ENCODE measurements at places on chromosomes 1 and 21.

- no peak for DNase-seq
Observed at GRCh38 chr1:33930346-33931110, 66.6 kb downstream of the HMGB4 start.

DNA sequence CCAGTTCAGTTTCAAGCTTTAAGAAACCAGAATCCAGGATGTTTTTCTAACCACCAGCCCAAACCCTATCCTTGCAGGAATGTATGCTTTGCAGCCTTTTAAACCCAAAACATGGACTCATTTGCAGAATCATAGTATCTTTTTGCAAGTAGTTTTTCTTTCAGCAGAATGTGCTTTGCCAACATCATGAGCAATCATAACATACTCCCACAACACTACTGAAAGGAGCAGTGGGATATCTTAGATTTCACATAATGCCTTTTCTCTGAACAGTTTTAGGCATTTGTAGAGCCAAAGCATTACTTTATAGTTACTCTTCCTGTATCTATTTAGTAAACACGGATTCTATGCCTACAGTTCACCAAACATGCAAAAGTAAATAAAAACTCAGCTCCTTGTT lies 10.0 kb upstream of the SH2D2A start:
- DNase-seq = peak; percentile 34

GRCh38 chr1:8871965-8872399 lies 6.5 kb downstream of the ENO1 start:
- peak; percentile 74 for DNase-seq

DNA sequence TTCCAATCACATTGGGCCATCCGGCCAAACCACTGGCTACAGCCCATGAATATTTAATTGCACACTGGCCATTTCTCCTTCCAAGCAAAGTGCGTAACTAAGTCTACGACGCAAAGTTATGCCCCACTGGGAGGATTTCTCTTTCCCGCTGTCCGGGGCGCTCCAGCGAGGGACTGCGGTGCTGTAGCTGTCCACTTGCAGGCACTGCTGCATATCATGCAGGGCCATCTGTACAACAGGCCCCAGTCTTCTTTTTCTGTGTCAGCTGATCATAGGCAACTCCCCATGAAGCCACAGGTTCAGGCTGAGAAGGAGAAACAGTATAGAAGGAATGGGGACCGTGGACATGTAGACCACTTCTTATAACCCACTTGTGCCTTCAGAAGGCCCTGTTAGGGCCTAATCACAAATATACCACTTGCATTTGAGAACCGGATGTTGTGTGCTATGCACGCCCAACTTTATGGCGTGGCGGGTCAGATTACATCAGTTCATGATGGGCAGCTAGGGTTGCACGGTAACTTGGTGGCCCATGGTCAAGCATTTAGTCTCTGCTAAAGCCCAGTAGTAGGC lies 58.0 kb downstream of the ADSS2 start:
- no peak for DNase-seq

DNA sequence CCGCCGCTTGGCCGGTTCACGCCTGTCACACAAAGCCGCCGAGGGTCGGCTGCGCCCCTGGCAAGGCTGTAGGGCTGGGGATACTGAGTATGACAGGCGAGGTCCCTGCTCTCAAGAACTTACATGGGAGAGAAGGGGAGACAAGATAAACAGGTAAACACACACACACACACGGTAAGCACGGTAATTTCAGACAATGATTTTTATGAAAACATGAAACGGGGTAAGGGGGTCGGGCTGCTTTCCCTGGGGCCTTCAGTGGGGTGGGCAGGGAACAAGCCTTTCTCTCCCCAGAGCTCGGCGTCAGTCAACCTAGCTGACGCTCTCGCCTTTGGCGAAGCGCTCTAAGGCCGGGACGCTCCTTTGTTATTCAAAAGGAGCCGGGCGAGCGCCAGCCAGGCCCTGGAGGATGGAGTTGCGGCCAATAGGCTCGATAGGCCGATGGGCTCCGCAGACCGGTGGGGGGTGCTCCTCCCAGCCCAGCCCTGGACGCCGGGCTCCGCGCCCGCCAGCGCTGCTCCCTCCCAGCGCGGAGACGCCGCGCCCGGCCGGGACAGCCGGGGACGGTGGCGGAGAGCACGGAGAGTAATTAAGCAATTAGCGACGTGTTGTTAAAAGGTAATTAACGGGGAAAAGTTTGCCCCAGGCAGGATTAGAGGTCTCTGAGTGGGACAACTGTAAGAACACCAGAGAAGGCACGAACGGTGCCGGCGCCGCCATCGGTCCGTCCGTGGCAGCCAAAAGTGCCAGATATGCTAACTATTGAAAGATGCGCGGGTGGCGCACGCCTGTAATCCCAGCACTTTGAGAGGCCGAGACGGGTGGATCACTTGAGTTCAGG lies 950 bp upstream of the INKA2 start:
- peak; percentile 52 for DNase-seq

GRCh38 chr1:235586413-235586812 lies 63.2 kb downstream of the GNG4 start:
- DNase-seq = no peak

DNA sequence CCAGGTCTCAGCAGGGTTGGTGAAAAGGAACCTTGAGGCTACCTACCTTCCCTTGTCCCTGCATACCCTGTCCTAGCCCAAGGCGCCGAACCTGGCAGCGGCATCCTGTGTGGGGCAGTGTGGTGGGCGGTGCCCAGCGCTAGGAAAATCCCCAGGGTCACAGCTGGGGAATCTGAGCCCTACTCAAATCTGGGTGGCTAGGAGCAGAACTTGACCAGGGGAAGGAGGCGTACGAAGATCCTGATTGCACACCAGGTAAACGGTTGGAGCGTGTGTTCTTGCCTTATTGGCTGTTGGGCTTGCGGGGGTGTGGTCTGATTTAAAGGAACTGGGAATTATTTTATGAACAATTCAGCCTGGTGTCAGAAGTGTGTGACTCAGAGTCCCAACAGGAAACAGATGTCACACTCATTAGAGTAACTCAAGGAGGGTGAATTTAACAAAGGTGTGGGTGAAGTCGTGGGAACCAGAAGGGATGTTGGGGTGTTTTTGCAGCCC lies 118.6 kb downstream of the LRIG2 start:
- no peak for DNase-seq

- DNase-seq = no peak
Observed at GRCh38 chr1:48790397-48790796, 13.7 kb upstream of the BEND5 start.

- no peak for DNase-seq
Observed at GRCh38 chr1:16168622-16169360, 12.9 kb upstream of the EPHA2 start.

DNA sequence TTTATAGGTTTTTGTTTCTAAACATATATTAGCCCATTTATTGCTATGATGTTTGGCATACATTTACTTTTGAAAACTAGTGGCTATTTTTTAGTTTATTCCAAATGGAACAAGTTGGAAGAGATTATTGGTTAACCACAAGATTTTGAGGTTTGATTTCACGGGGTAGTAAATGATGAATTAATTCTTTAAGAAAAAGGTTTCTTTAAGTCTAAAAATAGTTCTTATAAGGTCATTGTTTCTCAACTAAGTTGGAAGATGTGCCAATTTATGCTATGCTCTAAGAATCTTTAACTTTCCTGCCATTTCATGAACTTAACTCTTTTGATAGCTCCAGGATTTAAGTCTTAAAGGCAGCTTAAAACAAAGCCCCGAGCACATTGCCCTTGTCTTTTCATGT lies 183.8 kb downstream of the LMO4 start:
- DNase-seq = peak; percentile 41

DNA sequence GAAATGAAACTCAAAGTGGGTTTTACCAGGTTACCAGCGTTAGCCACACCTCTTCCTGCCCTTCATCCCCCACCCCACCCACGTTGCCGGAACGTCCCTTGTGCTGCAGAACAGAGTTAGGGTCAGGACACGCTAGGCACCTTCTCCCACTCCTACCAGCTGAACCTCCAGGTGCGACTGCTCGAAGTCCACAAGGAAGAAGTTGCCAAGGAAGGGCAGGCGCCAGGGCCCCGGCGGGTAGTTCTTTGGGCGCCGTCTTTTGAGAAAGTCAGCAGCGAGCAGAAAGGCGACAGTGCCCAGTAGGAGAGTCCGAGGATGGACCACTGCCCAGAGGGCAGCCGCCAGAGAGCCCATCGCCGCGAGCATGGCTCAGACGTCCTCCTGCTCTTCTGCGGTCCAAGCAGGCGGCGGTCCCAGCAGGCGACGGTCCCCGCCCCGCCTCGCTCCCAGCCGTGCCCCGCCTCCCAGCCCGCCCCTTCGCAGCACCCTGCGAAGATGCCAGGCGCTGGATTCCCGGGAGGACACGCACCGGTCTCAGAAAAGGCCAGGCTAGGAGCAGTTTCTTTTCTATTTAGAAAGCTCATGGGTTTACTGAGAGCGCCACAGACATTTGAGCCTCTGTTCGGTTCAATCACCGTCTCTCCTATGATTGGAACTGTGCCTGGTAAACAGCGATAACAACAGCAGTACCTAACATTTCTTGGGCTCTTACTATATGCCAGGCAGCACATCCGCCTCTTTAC lies at the start of gene CYP2J2:
CYP2J2 (minus strand) TSS at position 393 of the 743 bp plus-strand sequence; CDS start at position 366, 27 bp downstream.
- no peak for DNase-seq

DNA sequence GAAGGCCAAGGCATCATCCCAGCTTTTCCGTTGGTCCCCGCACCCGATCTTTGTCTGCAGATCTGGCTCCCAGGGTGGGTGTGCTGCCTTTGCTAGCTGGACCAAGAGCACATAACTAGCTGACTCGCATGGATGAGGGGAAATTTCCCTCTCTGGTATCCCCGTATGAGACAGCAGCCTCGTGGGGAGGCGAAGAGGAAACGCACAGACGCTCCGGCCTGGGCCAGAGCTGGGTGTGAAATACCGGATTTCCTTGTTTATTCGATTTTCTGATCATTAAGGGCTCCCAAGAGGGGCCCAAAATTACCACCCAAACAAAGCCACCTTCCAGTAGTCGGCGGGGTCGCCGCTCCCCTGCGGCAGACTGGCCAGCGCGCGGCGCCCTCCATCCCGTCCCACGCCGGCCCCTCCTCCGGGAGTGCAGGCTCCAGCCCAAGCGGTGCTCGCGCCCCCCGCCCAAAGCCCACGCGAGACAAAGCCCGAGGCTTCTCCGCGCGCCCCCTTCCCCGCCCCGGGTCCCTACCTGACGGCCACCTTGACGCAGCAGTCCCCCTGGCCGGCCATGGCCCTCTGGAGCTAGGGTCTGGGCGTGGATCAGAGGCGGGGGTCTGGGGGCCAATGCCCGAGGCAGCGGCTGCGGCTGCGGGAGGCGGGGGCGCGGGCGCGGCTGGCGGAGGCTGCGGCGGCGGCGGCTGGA lies 546 bp downstream of the KIF21B start:
- DNase-seq = no peak

GRCh38 chr1:62500210-62500609 lies 63.4 kb downstream of the USP1 start:
- no peak for DNase-seq

DNA sequence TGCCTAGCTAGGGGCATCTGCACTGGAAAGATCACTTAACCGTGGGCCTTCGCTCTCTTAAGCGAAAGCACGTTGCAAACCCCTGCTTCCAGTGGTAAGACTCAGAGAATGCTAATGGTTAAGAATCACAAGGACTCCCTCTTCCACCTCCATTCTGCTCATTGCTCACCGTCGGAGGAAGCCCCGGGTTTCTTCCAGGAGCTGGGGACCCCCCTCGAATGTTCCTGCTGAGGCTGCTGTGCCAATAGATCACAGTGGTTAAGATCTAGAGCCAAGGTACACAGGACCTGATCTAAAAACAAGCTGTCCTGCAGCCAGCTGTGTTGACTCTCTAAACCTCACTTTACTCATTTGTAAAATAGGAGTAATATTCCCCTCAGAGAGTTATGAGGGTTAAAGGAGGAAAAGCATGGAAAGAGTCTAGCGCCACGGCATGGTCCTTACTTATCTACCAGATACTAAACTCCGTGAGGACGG lies 765 bp downstream of the VAMP3 start:
- DNase-seq = no peak

DNA sequence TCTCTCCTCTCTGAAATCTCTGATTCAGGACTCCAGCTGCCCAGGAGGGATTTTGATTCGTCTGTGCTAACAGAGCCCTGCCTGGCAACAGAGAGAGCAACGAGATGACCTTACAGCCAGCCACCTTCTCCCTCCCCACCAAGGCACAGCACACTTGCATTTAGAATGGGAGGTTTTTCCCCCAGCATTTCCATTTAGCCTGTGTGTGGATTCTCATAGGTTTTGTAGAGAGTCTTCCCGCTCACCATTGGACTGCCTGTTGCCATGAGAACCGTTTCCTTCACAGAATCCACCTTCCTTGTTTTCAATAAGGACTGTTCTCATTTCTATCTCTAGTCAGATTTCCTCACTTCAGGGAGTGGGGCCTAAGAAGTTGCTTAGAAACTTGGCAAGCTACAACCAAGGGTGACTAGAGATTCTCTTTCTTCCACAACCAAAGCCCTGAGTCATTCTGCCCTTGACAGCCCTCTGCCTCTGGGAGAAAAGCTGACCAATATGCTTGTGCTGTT lies 5.8 kb upstream of the IKBKE start:
- peak; percentile 95 for DNase-seq

- no peak for DNase-seq
Observed at GRCh38 chr1:180210008-180210620, 19.9 kb upstream of the LHX4 start.

- peak; percentile 22 for DNase-seq
Observed at GRCh38 chr1:151720554-151720953, 768 bp upstream of the RIIAD1 start.

DNA sequence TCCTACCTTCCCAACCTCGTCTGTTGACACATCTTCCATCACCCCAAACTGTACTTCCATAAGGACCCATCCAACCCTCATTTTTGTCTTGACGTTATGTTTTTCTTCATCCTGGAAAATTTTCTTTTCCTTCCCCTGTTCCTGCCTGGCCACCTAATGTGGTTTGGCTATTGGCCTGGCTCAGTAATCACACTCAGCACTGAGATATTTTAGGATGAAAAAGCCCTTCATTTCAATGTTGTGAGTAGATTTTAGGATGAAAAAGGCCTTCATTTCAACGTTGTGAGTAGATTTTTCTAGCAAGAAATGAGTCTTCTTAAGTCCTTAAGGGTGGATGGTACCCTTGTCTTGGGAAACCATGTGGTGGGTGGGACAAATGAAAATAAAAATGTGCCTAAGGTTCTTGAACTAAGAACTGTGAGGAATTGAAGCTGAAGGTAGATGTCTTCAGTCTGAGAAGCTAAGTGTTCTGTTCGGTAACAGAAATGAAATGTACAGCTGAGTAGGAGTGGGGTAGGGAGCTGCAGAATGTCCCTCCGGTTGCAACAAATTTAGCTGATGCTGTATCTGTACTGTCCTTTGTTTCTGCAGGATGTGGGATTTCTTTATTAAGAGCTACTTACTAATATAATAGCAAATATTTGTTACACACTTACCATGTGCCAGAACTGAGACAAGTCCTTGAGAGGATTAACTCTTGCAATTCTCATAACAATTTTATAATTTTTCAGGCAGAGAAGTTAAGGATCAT lies 36.1 kb downstream of the DNTTIP2 start:
- DNase-seq = peak; percentile 75

DNA sequence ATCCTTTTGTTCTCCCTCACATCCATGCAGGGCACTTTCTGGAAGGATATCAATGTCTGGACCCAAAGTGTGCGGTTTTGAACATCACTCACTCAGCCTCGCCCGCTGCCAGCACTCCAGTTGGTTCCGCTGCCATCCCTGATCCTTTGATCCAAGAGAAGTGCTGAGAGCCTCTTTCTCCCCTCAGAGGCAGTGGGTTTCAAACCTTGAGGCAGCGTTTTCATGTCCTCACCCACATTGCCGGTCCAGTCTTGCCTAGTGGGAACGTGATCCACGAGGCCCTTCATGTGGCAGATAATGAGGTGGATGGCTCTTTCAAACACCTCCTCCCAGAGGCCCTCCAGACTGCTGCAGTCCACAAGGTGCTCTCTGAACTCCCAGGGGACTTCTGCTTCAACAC lies 122.2 kb downstream of the ACTL8 start:
- no peak for DNase-seq

Data from IMR-90 (cell line).